ENCODE measurements at places on chromosomes 13 and 19. TPM values are rescaled to one million over a fixed set of nuclear protein-coding genes. Genes with fewer than 3 reads are reported as not detected.

Gene ZNF493
- 63.9 TPM for total RNA-seq

DNA sequence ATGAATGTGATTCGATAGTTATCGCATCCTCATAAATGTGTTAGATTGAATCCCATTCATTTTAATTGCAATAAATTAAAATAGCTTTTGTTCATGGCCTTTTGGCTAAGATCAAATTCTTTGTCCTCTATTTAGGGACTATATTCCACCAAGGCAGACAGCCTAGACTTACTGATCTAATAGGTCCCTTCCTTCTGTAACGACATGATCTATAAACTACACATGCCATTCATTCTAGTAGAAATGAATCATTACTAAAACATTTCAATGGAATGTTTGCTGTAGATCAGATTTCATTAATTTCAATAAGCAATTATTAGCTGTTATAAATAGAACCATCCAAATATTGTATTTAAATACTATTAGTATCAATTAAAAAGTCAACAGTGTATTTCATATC is 526.6 kb upstream of the KLHL1 start:
- no peak for DNase-seq

GRCh38 chr13:111597191-111597611 is 276.8 kb downstream of the TEX29 start:
- DNase-seq, result no peak

DNA sequence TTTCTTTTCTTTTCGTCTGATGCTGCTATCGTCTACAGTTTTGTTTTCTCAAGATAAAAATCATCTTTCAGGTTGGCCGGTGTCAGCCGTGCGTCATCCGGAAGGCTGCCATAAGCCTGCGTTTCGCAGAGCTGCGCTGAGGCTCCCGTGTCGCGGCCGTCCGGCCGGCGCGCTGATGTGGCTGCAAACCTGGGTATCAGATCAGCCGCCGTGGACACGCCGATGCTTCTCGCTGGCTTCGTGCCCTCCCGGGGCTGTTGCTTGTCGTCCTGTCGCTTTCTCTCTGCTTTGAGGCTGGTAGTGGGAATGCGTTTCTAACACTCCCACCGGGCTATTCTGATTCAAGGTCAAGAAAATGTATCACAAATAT is 45.9 kb upstream of the TFDP1 start:
- no peak for DNase-seq

GRCh38 chr19:42426643-42427042 is 545 bp downstream of the LIPE start:
- DNase-seq, result no peak

DNA sequence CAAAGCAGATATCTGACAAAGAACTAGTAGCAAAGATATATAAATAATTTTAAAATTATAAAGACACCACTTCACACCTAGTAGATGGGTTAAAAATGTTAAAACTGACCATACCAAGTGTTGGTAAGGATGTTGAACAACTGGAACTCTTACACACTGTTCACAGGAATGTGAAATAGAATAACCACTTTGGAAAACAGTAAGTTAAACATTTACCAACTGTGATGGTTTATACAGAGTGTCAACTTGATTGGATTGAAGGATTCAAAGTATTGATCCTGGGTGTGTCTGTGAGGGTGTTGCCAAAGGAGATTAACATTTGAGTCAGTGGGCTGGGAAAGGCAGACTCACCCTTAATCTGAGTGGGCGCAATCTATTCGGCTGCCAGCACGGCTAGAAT is 19.2 kb downstream of the UTP14C start:
- no peak for DNase-seq

Gene IZUMO2
- total RNA-seq, result not detected

DNA sequence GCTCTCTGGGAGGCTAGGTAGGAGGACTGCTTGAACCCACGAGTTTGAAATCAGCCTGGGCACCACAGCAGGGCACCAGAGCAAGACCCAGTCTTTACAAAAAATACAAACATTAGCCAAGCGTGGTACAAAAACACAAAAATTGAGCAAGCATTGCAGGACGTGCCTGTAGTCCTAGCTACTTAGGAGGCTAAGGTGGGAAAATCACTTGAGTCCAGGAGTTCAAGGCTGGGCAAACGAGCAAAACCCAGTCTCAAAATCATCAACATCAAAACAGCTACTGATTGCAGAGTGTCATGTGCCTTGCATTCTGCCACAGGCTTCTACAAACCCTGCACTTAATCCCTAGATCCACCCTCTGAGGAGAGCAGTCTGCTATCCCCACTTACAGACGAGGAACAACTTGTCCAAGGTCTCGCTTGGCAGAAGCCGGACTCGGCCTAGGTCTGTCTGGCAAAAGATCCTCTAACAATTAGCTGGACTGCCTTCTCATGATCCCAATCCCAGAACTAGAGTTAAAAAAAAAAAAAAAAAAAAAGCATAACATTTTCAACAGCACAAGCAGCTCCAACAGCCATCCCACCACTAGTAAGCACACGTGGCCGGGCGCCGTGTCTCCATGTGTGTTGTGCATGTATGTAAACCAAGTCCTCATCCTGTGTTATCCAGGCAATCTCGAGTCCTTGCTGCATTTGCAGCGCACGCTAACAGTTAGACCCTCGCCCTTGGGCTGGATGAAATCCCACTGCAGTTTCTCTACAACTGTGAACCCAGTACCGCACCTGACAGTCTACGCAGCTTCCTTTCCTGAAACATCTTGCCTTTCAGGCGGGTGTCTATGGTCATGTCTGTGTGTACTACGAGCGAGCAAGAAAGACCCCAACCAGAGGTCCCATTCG is 2.0 kb downstream of the PPP6R1 start:
- DNase-seq, result no peak

DNA sequence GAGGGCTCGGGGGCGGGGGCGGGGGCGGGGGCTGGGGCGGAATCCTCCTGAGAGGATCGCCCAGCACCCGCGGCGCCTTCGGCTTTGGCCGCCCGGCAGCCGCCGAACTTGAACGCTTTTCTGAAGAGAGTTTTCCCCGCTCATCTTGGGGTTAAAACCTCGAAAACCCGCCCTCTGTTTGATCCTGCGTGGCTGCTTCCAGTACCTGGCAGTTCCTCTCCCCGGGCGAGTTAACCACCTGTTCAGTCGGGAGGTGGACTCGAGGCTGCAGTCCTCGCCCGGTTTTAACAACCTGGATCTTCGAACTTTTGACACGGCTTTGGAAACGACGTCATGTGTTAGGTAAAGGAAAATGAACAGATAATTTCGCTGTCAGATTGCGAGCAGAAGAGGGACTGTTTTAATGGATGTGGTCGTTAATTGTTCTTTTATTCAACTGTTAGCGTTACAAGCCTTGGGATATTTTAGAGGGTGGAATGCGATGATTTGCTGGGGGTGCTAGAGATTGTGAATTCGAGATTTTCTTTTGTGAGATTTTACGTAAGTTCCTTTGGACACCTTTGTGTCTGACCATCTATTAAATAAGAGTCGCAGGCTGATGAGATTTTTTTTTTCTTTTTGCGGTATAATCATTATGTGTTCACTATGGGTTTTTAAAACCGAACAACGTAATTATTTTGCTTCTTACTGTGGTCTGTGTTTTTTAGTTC is 1.0 kb downstream of the FNDC3A start:
- peak; percentile 86 for DNase-seq

DNA sequence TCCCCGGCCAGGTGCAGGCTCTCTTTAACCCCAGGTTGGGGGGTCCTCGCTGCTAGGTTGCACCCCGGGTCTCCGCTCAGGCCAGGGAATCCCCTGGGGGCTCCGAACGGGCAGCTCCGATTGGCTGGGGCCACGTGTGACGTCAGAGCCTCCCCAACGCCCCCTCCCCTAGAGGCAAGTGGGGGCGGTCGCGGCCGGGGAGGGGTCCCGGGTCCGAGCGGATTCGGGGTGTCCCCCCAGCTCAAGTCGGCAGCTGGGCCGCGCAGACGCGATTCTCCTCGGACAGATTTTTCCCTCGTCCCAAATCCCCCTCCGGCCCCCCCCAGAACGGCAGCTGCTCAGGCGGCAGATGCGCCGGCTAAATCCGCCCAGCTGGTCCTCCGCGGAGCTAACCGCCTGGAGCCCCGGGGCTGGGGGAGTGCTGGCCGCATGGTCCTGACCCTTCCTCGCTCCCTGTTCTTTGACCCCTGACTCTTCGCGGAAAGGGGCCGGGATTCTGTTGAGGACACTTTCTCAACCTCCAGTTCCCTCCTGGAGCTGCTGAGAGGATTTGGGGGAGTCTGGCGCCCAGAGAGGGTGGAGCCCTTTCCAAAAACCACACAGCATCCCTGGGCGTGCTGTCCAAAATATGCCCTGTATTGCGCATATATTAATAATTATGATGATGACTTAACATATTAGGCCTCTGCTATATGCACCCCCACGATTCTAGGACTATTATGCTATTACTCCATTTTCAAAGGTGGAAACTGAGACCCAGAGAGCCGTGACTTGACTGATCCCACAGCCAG is 25.4 kb upstream of the SEMA6B start:
- no peak for DNase-seq

Measured in transverse colon (tissue), 4 donors.